Stimulated activated CD4-positive, alpha-beta T cell treated with anti-CD3 and anti-CD28 coated beads, Interleukin-15, amount 100 ng/mL, for 48 hours (primary cell): ENCODE measurements at places on chromosomes 7 and 10.

GRCh38 chr7:71633551-71634008 lies 501.6 kb downstream of the GALNT17 start:
- no peak for DNase-seq

DNA sequence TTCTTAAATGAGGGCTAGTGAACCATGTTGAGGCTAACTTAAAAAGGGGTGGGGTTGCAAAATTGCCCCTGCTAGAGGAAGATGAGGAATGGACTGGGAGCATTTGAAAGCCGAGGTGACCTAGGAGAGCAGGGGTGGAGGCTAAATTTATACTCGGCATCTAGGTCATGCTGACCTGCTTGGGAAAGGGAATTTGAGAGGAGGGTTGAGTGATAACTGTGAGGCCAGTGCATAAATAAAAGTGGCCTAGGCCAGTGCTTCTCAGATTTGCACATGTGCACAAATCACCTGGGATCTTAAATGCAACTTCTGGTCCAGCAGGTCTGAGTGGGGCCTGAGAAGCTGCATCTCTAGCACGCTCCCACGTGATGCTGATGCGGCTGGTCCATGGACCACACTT lies 70.4 kb downstream of the CDK1 start:
- DNase-seq: no peak

- DNase-seq: no peak
These were observed at the start of gene ARHGAP21 for GRCh38 chr10:24723788-24724380. Gene ARHGAP21, minus strand, starts transcription at chr10:24723887. Its CDS starts 1,988 bp downstream, at chr10:24721899.

DNA sequence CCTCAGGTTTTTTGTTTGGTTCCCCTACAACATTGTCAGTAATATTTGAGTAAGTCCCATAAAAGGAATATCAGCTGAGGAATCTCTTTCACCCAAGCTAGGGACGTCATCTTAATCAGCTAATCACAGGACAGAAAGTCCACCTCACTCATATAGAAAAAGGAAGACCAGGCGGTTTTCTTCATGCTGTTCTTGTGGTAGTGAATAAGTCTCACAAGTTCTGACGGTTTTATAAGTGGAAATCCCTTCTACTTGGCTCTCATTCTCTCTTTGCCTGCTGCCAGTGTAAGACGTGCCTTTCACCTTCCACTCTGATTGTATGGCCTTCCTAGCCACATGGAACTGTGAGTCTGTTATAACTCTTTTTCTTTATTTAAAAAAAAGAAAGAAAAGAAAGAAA lies 308.1 kb upstream of the PFKP start:
- DNase-seq: no peak

DNA sequence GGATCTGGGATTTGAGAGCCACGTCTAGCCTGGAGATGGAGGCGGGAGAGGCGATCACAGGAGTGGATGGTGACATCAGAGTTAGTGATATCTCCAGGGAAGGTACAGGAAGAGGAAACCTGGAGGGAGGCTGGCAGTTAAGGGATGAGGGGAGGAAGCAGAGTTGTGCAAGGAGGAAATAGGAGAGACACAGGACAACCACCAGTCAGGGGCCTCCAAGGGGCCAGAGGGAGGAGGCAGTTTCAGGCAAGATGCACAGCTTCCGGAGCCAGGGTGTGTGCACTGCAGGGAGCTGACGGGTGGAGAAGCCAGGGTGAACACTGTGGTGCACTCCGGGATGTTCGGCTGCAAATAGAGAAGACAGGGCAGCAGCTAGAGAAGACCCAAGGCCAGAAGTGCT lies 141.2 kb downstream of the GLI3 start:
- no peak for DNase-seq

DNA sequence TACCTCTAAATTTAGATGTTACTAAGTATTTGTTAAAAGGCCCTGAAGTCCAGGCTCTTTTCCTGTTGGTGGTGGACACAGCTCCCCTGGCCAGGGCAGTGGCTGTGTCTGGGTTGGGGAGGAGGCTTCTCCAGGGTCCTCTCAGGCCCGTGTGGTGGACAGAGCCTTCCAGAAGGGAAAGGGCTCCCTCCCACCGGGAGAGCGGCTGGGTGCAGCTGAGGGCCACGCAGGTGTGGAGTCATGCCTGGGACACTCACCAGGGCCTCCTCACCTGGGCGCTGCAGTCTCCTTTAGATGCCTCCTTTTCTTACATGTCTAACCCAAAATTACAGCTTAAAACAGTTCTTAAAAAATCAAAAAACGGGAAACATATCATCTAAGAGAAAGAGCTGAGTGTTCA lies 128.2 kb upstream of the TCERG1L start:
- DNase-seq: no peak

- DNase-seq: no peak
These were observed 73.0 kb downstream of the XRCC2 start for GRCh38 chr7:152602962-152603361.

DNA sequence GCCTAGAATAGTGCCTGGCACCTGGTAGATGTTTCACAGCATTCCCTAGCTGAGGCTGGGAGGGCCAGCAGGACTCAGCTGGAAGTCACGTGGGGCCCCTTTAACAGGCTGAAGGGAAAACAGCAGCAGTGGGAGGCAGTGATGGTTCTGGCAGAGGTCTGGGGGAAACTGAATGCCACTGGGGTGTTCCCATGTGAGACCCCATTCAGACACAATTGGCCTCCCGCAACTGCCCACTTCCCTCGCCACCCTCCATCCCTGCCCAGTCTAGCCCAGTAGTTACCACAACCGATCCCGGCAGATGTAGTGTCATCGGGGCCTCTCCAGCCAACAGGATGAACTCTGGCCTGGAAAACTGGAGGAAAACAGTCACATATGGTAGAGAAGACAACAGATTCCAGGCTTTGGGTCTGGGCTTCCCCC lies 38.3 kb downstream of the FRMPD2 start:
- no peak for DNase-seq

GRCh38 chr7:80312139-80312661 lies 177.6 kb downstream of the GNAI1 start:
- DNase-seq: no peak

DNA sequence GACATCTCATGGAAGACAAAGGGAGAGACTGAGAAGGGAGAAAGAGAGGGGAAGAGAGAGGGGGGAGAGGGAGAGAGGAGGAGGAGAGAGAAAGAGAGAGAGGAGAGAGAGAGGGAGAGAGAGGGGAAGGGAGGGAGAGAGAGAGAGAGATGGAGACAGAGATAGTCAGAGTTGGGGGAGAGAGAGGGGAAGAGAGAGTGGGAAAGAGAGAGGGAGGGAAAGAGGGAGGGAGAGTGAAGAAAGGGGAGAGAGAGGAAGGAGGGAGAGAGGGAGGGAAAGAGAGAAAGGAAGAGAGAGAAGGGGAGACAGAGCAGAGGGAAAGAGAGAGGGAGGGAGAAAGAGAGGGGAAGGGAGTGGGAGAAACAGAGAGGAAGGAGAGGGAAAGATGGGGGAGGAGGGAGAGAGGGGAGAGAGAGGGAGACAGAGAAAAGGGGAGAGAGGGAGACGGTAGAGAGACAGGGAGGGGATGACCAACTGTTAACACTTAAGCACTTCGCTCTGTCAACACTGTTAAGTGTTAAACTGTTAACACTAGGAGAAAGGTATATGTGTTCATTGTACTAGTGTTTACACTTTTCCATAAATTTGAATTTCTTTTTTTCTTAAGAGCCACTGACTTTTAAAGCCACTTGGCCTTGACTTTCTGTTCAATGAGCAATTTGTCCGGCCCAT lies 21.8 kb upstream of the SDK1 start:
- no peak for DNase-seq

DNA sequence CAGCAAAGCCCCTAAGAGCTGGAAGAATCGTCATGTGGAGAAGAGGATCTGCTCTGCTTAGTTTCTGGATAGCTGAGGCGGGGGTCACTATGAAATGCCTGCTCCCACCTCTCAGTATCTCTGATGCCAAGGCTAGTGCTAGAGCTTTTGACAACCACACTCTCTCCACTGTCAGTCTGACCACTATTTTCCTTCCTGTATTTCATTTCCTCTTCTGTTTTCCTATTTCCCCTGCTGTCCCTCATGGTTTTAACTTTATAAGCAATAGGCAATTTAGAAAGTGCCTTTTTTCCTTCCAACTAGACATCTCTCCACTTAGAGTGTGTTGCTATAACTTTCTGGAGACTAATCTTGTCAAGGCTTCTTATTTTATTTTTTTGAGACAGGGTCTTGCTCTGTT lies 23.6 kb downstream of the C7orf57 start:
- DNase-seq: no peak

DNA sequence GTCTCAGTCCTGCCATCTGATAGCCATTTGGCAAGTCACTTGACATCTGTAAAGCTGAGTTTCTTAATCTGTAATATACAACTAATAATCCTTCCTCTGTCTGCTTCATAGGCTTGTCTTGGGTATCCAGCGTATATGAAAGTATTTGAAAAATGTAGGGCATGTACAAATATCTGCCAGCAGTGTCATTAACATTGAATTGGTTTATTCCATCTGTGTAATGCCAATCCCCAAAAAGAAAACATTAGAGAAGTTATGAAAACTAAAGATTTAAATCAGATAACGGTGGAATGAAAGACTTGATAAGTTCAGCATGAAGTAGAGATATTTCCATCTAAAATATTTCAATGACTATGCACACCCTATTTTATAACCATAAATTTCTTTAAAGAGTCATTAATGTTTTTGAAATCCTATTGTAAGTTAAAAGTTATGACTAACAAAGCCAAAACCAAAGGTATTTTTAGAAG lies 9.8 kb upstream of the RTKN2 start:
- no peak for DNase-seq

DNA sequence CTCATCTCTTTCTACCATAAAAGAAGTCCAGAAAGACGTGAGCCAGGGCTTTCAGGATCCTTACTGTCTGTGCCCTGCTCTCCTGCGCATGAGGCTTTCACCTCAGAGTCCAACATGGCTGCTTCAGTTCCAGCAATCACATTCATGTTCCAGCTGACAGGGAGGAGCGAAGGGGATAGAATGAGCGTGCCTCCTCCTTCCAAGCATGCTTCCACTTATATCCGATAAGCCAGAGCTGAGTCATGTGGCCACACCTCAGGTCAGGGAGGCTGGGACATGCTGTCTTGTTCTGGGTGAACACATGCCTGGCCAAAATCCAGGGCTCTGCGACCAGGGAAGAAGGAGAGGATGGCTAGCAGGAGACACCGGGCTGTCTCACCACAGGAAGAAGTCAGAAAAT lies 248.2 kb downstream of the SKAP2 start:
- no peak for DNase-seq

- no peak for DNase-seq
These were observed 38.2 kb downstream of the ZNF679 start for GRCh38 chr7:64266341-64266919.

DNA sequence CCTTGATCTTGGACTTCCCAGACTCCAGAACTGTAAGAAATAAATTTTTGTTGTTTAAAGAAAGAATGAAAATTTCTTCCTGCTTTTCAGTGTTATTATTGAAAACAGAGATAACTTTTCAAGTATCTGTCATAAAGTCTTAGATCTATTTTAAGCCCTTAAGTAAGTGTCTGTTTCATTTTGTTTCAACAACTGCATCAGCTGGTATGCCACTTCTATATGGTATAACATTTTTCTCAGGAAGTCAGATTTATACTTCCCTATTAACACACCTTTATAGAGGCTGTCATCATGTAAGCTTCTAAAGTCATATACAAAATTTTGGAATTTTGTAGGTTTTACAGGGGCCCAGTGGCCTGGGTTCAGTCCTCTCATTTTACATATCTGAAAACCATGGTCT lies 24.4 kb downstream of the RALA start:
- no peak for DNase-seq

DNA sequence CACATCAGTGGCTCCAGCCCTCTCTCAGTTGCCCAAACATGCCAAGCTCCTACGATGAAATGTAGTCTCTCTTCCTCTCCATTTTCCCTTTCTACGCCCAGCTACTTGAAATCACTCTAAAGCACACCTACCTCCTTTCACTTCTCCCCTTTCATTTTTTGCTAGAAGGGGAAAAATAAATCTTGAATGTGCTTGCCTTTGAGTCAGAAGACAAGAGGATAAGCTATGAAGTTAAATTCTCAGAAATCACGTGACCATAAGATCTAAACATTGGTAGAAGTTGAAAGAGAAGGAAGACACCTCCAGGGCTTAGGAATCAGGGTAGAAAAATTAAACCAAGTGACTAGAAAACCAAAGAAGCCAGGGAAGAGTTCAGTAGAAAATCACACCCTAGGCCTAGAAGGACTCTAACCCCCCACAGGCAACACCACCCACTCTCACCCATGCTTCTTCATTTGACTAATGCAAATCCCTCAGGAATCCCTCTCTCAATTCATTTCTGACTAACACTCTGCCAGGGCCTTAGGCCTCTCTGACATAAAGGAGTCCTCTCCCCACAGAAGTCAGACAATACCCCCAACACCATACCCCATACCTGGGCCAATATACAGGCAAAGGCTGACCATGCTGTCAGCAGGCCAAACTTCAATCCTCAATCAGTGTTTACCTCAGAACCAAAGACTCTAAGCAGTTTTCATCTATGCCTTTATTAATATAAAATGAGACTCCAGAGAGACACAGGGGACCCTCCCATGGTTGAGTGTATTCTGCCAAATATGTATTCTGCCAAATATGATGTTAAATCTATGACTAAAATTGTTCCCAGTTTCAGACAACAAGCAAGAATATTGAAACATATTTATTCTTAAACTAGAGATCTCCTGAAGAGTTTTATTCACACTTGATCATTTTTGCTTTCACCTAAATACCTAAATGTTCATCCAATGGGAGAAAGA lies 84.8 kb downstream of the ELMO1 start:
- no peak for DNase-seq

DNA sequence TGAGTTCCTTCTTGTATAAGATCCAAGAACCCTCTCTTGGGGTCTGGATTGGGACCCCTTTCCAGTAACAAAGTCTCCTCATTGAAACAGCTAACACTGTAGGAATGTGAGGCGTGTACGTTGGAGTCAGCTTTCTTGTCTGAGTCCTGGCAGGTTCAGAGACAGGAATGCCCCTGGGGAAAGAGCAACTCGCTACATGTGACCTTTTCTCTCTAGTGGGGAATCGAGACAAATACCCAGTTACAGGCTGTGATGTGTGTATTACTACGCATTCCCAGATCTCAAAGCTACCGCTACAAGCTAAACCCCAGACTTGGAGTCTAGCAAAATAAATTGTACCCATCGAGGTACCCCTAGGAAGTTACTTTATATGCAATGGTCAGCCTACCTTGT lies 85.6 kb upstream of the FRMD4A start:
- no peak for DNase-seq

- DNase-seq: no peak
These were observed 80.5 kb downstream of the ABI1 start for GRCh38 chr10:26780106-26780792.

- no peak for DNase-seq
These were observed 176.8 kb downstream of the PKD1L1 start for GRCh38 chr7:47771336-47771989.

GRCh38 chr7:35780070-35780469 lies 20.8 kb upstream of the SEPTIN7 start:
- DNase-seq: no peak

GRCh38 chr7:30932562-30932961 lies 20.9 kb downstream of the AQP1 start:
- no peak for DNase-seq

DNA sequence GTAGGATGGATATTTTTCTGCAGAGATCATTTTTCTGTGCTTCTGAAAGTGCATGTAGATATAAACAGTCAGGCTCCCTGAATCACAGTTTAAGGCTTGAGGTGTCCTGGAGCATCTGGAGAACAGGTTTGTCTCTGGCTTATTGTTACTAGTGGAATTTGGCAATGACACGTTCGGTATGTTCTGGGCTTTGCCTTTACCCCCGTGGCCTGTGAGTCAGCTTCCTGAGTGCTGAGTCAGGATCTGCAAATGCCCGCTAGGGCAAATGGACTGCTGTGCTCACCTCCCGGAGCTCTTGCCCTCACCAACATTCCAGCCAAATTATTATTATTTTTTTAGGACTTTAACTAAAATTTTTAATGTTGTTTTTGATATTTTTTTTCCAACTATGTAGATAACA lies 192.5 kb upstream of the PRSS1 start:
- no peak for DNase-seq

- no peak for DNase-seq
These were observed 8.6 kb downstream of the ZNF467 start for GRCh38 chr7:149764481-149765398.
